ENCODE measurements at places on chromosomes 5 and 9.
A peak's percentile ranks its signal among the peaks of the same experiment; 100 is the strongest.

DNA sequence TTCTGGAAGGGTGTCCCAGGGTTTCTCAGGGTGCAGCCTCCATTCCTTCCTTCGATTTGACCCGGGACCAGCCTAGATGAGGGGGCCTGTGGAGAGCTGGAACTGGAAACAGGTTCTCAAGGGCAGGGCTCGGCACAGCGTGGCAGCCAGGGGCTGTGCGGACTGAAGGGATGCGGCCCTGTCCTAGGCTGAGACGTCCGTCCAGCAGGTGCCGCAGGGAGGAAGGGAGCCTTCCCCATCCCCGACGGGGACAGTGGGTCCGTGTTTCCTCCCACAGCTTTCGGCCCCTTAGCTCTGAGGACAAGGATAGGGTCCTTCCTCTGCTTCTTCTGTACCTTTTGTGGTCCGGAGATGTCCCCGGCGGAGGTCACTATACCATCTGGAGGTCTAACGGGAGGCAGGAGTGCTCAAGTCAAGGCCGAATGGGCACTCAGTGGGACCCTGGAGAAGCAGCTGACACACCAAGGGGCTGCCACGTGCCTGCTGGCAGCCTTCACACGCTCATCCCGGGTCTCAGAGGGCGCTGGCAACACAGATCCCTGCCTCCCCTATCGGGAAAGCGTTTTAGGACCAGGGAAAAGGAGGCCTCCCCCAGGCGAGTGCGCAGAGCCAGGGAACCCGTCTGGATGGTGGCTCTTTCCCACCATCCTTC is 49.9 kb downstream of the USP20 start:
- no peak for DNase-seq

GRCh38 chr9:134751622-134752021 is 110.0 kb downstream of the COL5A1 start:
- no peak for DNase-seq

GRCh38 chr9:75132244-75132643 is 43.9 kb downstream of the OSTF1 start:
- no peak for DNase-seq

- DNase-seq: no peak
Observed at GRCh38 chr9:134652291-134653225, 11.0 kb downstream of the COL5A1 start.

DNA sequence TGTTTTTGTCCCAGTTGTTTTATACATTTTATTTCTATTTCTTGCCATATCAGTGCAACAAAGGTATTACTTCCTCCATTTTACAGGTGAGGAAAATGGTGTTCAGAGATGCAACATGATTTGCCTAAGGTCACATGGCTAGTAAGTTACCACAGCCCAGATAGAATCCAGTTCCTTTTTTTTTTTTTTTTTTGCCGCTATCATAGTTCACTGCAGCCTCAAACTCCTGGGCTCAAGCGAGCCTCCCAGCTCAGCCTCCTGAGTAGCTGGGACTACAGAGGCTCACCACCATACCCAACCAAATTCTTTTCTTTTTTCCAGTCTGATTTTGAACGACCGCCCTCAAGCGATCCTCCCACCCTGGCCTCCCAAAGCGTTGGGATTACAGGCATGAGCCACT is 480 bp upstream of the CCDC69 start:
- no peak for DNase-seq

DNA sequence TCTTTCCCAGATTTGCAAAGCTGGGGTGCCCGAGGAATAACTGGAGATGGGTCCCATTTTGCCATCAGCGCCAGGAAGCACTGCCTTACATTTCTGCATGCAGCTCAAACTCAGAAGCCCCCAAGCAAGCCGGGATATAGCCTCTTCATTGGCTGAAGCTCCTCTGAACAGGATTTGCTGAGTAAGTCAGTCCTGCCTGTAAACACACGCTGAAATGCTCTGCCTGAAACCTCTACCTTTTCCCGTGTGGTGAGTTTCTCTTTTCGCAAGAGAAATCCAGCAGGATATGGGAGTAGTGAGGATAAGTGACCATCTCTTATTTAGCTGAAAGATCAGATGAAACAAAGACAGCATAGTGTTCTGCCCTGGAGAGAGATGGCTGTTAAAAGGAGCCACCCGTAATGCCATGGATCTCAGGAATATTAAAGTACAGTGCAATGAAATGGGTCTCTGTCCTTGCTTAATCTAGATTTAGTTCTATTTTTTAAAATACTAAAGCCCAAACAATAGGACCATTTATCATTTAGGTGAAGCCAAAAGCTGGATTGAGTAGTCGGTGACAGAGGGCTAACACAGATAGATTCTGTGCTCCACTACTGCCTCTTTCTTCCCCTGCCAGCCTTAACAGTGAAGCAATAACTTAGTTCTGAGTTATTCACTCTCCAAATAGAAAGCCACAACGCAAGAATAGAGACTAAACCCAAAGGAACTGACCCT is 177.5 kb upstream of the PPP2R2B start:
- DNase-seq: no peak

- peak; percentile 74 for DNase-seq
Observed at GRCh38 chr9:122350577-122351355, 20.1 kb upstream of the PTGS1 start.

- no peak for DNase-seq
Observed at GRCh38 chr5:32230356-32231099, 56.4 kb upstream of the GOLPH3 start.

DNA sequence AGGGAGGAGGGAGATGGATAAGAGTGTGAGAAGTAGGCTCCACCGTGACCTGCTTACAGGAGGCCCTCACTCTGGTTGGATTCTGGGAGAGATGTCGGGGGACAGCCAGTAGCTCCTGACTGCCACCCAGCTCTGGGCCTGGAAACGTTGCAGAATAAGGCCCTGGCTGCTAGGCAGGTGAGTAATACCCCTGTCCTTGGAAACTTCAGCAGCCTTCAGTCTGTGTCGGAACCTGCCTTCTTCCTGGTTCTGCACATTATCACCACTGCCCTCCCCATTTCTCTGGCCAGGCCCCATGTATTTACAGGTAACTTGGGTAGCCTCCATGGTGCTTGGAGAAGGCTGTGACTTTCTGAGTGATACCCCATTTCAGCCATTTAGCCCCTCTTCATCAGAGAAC is 26.8 kb downstream of the FAXDC2 start:
- no peak for DNase-seq

- no peak for DNase-seq
Observed at GRCh38 chr5:22044229-22044628, 808.9 kb downstream of the CDH12 start.

GRCh38 chr9:137750007-137750406 is 127.6 kb upstream of the CACNA1B start:
- DNase-seq: no peak

DNA sequence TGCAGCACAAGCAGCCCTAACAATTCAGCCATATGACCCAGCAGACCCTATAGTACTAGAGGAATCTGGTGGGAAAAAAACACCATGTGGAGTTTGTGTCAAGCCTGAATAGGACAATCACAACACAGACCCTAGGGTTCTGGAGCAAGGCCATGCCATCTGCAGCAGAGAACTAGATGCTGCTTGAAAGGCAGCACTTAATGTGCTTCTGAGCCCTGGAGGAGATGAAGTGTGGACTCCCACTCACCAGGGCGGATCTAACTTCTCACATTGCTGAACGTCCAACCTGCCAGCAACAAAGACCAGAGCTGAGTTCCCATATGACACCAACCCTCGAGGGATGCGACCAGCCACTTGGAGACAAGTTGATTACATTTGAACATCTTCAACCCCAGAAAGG is 43.2 kb downstream of the GABBR2 start:
- DNase-seq: no peak

DNA sequence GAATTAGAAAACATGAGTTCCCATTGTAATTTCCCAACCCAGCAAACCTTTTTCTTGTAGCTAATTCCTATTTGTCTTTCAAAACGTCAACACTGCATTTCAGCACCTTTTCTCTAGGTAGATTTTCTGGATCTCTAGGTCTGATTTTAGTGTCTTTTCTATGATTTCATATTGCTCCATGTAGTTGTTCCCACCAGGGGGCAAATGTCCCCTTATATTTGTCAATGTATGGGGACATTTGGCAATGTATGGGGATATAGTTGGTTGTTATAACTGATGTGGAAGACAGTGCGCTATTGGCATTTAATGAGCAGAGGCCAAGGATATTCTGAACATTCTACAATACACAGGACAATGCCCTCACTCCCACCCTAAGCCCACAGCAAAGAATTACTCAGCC is 273.9 kb upstream of the ADRA1B start:
- no peak for DNase-seq

- peak; percentile 15 for DNase-seq
Observed at GRCh38 chr5:20680718-20681302, 692.8 kb upstream of the CDH18 start.

GRCh38 chr9:107647611-107648010 is 158.0 kb upstream of the KLF4 start:
- no peak for DNase-seq

GRCh38 chr5:166695326-166695725 is 1596.1 kb upstream of the WWC1 start:
- no peak for DNase-seq

- DNase-seq: no peak
Observed at GRCh38 chr9:125984461-125984860, 237.3 kb downstream of the PBX3 start.

DNA sequence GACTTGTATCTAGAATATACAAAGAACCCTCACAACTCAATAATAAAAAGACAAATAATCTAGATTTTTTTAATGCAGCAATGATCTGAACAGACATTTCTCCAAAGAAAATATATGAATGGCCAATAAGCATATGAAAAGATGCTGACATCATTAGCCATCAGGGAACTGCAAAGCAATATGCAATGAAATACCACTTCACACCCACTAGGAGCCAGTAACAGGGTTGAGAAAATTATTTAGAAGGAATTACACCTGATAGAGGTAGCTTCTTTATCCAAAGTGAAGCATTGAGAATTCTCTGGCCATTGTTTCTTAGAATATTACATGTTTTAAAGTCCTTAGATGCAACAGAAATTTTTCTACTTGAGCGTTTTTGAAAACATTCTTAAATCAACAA is 316.9 kb downstream of the KCNN2 start:
- DNase-seq: no peak

- DNase-seq: no peak
Observed at GRCh38 chr5:74243634-74244033, 396.9 kb downstream of the ENC1 start.

DNA sequence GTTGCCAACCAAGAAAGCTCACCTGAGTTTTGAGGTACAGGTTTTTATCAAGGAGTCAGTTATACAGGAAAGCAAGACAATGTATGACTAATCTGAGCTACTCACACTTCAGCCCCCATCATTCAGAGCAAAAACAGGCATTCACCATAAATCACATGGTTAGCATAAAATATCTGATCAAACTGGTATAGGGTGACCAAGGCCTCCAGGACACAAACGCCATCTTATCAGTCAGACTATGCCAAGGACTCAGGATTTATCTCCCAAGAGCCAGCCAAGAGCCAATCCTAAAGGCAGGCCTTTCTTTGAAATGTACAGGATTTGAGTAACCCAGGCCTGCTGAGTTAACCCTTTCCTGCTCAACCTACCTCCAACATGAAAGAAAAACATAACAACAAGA is 313.0 kb upstream of the NREP start:
- DNase-seq: no peak

DNA sequence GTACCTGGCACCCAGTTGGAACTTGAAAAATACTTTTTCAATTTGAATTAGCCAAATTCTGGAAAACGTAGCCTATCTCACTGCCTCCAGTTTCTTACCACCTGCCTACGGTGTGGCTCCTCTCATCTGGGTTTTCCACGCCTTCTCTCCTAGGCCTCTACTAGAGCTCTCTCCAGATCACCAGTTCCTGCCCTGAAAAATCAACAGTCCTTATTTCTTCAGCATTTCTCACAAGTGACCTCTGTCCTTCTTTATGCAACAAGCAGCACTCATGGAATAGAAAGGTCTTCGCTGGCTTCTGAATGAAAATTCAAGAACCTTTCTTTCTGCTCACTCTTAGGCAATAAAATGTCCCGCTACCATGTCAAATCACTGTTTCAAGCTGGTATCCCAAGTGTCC is 64.8 kb downstream of the PIP5K1B start:
- no peak for DNase-seq

DNA sequence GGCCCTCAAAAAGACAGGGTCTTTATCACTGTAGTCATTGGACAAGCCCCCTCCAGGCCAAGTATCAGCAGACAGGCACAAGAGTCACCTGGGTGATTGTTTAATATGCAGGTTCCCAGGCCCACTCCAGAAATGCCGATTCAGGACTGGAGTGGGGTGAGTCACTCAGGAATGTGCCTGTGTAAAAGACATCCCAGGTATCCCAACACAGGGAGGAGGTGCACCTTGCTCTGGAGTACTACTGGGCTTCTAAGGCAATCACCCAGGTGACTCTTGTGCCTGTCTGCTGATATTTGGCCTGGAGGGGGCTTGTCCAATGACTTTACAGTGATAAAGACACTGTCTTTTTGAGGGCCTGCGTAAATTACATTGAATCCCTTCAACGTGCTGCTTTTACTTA is 40.6 kb downstream of the ACTL7B start:
- no peak for DNase-seq

GRCh38 chr5:44875661-44876605 is 67.2 kb downstream of the MRPS30 start:
- DNase-seq: peak; percentile 22

- no peak for DNase-seq
Observed at GRCh38 chr9:107759823-107760166, 270.2 kb upstream of the KLF4 start.

DNA sequence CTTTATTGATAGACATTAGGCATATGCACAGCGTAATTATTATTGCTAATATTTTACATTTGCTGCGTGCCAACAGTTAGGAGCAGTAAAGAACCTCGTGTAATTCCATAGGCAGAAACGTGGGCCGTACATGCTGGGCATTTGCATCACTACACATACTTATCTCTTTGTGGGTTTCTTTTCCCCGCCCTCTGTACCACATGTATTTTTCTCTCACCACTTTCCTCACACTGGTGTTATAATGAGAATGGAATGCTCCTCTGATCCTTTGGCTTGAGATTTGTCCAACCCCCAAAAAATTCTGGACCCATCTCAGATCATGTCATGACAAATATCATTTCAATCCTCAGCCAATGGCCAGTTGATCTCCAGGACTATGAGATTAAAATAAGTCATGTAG is 1952.6 kb upstream of the WWC1 start:
- no peak for DNase-seq
